ENCODE measurements at places on chromosomes 3 and 15. TPM values are rescaled to one million over a fixed set of nuclear protein-coding genes. Genes with fewer than 3 reads are reported as not detected.

DNA sequence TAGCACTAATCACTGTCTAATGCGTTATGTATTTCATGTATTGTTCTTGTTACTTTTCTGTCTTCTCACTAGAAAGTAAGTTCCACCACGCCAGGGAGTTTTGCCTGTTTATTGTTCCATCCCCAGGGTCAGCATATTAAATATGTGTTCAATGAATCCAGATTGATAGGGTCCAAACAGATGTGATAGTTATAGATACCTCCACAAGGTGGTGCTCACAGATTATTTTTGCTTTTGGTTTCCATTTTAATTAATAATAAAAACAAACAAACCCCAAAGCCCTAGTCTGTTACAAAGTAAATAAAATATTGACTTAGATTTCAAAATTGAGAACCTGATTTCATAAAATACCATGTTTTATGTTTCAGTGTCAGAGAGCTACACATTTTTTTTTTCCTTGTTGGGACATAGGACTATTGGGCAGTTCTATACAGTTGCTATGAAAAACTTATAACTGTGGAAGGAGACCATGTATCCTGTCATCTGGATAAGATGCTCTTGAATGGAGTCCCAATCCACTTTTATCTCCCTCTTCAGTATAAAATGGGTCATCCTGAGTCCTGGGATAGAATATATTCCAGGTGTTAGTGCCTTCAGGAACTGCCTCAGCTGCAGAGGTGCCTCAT is 12.4 kb downstream of the OTOL1 start:
- H3K27me3 ChIP-seq, result no peaks in the 10 kb centered on the region
- H3K4me1 ChIP-seq, result no peaks in the 10 kb centered on the region
- no peak overlapping the region for H3K4me3 ChIP-seq
- H3K27ac ChIP-seq, result no peak overlapping the region
- H3K36me3 ChIP-seq, result no peaks in the 10 kb centered on the region

DNA sequence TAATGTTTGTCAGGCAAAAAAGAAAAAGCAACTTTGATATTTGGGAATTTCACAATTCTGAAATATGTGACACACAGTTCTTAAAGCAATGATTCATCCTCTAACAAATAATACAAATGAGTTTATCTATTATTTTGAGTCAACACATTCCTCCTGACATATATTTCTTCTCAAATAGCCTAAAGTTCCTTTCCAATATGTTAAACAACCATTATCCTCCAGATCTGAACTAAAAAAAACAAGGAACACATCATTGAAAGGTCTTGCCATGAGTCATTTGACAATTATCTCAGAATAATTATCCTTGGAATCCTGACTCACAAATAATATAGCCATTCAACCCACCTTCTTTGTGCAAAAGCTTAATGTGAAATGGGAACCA is 208.7 kb upstream of the CDIN1 start:
- no peaks in the 10 kb centered on the region for H3K36me3 ChIP-seq
- H3K4me3 ChIP-seq, result no peak overlapping the region
- no peaks in the 10 kb centered on the region for H3K27me3 ChIP-seq
- no peaks in the 10 kb centered on the region for H3K4me1 ChIP-seq
- DNase-seq, result no peak

DNA sequence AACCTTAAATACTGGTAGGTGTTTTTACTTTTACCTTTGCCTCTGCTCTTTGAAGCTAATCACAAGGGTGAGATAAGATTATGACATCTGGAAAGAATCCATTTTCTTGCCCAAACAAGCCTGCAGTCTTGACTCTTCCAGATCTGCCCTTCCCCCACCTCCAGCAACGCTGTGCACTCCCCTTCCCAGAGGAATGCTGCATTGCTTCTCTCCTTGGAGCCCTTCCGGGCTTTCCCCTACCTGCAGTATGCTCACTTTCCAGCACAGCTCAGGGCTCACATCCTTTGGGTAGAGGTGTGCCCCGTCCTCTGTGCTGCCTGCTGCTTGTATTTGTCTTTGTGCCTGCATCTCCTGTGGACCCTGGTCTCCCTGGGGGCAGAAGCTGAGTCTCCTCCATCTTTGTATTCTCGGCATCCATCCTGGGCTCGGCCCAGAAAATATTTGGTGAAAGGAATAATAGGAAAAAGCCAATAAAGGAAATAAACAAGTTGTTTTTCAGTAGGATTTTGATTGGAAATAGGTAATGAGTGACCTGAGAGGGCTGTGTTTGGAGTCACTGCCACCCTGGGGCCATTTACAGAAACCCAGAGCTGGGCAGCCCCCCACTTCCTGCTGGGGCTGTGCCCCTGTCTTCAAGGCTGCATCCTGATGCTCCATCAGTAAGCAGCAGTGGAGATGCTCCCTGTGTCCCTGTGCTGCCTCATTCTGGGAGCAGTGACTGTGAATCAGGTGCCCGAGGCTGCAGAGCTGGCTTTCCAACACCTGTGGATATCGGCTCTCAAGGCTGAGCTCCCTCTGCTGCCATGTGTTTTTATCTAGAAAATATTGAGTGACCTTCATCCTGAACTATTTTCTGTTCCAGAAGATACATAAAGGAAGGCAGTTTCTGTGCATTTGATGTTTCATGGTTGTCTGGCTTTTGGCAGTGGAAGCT is 117.5 kb downstream of the EEFSEC start:
- no peaks in the 10 kb centered on the region for H3K36me3 ChIP-seq
- no peaks in the 10 kb centered on the region for H3K27me3 ChIP-seq
- DNase-seq, result no peak
- H3K27ac ChIP-seq, result no peak overlapping the region

DNA sequence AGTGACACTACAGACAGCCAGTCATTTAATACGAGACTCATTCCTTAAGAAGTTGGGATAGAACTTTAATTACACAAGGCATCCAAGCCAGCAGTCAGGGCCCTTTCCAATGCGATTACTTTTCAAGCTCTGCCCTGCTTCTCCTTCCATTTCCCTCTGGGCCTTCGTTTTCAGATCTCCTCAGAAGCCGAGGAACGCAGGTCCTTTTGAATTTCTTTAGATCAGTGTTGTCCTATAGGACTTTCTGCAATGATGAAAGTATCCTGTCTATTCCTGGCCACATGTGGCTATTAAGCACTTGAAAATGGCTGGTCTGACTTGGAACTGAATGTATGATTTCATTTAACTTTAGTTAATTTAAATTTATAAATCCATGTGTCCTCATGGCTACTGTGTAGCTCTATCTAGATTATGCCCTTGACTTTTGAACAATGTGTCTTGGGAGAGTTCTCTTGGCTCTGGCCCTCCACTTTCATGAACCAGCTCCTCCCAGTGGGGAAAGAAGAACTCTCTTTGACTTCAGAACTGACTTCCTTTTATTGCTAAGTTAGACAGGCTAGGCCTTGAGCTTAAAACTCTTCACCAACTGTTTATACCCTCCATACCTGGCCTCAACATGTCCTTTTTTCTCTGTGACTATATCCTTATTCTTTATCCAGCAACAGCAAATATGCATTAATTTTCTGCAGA is 22.6 kb downstream of the TGFBR2 start:
- H3K36me3 ChIP-seq, result peaks cover 37% of the 10 kb centered on the region
- H3K27ac ChIP-seq, result peak overlapping the region; percentile 73
- peaks cover 99% of the 10 kb centered on the region for H3K4me1 ChIP-seq
- no peaks in the 10 kb centered on the region for H3K27me3 ChIP-seq
- H3K4me3 ChIP-seq, result no peak overlapping the region

- no peak overlapping the region for H3K27ac ChIP-seq
- no peak overlapping the region for H3K4me3 ChIP-seq
- no peaks in the 10 kb centered on the region for H3K4me1 ChIP-seq
- H3K27me3 ChIP-seq, result no peaks in the 10 kb centered on the region
- H3K36me3 ChIP-seq, result no peaks in the 10 kb centered on the region
- DNase-seq, result no peak
Measured at GRCh38 chr15:49387471-49387870, 35.6 kb upstream of the FGF7 start.

DNA sequence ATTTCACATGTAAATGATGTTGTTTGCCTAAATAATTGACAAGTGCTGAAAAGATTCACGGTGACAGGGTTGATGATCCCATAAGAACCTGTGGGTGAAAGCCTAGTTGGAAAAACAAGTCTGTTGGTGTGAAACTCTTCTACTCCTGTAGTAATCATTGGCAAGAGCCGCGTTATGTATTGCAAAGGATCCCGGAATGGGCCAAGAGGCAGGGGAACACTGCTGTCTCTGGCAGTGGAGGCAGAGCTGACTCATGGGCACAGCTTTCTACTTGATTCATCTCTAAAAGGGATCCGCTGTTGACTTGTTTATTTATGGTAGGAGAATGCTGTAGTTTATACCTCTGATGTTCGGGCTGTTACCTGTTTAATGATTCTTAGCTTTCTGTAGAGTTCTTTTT is 63.1 kb downstream of the MAP6D1 start:
- no peak overlapping the region for H3K27ac ChIP-seq
- DNase-seq, result no peak
- H3K36me3 ChIP-seq, result peaks cover 37% of the 10 kb centered on the region
- H3K4me1 ChIP-seq, result peaks cover 9% of the 10 kb centered on the region

DNA sequence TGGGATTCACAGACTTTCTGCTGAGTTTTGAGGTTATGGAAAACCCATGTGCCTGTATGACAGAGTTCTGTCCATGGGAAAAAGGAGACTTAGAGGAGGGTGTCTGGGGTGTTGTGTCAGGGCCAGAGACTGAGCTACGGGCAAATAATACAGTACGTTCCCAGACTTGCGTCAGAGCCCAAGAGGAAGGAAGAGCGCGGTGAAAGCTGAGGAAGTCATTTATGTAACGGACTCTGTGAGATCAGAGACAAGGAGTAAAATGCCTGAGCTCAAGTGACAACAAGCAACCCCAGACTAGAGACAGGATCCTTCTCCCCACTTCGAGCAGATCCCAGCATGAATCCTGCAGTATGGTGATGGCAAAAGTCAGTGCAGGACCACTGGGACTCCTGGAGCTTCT is 368.6 kb upstream of the MCTP2 start:
- DNase-seq, result no peak
- H3K4me3 ChIP-seq, result peak overlapping the region; percentile 21
- no peak overlapping the region for H3K27ac ChIP-seq
- no peaks in the 10 kb centered on the region for H3K36me3 ChIP-seq

- H3K36me3 ChIP-seq, result peaks cover 50% of the 10 kb centered on the region
- no peak overlapping the region for H3K4me3 ChIP-seq
- peaks cover 8% of the 10 kb centered on the region for H3K4me1 ChIP-seq
- H3K27ac ChIP-seq, result peak overlapping the region; percentile 68
- DNase-seq, result no peak
- H3K27me3 ChIP-seq, result no peaks in the 10 kb centered on the region
Measured at GRCh38 chr15:84772031-84772430, 23.6 kb downstream of the ZNF592 start.

DNA sequence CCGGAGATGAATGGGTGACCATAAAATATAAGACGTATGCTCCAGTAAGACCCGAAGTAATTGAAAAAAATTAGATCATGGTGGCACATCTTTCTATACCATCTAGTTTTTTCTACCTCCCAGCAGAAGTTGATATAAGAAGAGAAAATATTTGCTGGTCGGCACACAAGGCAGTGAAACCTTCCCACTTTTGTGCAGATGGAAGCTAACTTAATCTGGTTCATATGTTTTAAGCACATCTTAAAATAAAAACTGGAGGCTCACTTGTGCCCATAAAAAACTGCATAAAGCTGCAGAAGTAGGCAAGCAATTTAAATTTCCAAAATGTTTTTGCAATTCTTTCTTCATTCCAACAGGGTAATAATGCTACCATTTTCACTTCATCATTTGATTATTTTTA is 449.2 kb downstream of the CNTN3 start:
- H3K36me3 ChIP-seq, result no peaks in the 10 kb centered on the region
- H3K27me3 ChIP-seq, result no peaks in the 10 kb centered on the region
- no peaks in the 10 kb centered on the region for H3K4me1 ChIP-seq

- peaks cover 7% of the 10 kb centered on the region for H3K36me3 ChIP-seq
- no peak overlapping the region for H3K27ac ChIP-seq
- no peak overlapping the region for H3K4me3 ChIP-seq
- peaks cover 16% of the 10 kb centered on the region for H3K4me1 ChIP-seq
- no peak for DNase-seq
- H3K27me3 ChIP-seq, result no peaks in the 10 kb centered on the region
Measured at GRCh38 chr3:11582191-11582968, 61.3 kb downstream of the VGLL4 start.

- peaks cover 32% of the 10 kb centered on the region for H3K36me3 ChIP-seq
- H3K4me1 ChIP-seq, result no peaks in the 10 kb centered on the region
- H3K4me3 ChIP-seq, result no peak overlapping the region
- no peak overlapping the region for H3K27ac ChIP-seq
Measured at GRCh38 chr3:25723802-25724201, 59.1 kb upstream of the TOP2B start.

DNA sequence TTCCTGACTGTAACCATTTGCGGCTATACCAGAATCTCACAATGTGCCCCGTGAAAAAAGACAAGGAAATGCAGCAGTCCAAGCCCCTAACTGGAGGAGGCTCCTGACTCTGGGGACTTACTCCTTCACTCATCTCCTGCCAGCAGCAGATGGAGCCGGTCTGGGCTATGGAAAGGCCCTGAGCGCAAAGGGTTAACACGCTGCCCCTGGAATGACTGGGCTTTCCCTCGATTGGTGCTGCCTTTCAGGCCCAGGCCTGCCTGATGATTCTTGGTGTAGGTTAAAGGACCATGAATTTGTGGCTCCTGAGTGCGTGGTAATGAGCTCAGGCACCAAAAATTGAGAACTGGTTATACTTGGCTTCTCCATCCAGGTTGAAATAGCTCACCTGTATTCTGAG is 42.3 kb upstream of the GALNT15 start:
- H3K27me3 ChIP-seq, result no peaks in the 10 kb centered on the region
- no peaks in the 10 kb centered on the region for H3K4me1 ChIP-seq
- H3K36me3 ChIP-seq, result no peaks in the 10 kb centered on the region
- no peak for DNase-seq
- H3K27ac ChIP-seq, result no peak overlapping the region

- H3K4me1 ChIP-seq, result peaks cover 14% of the 10 kb centered on the region
- H3K27ac ChIP-seq, result no peak overlapping the region
Measured at GRCh38 chr3:36557708-36558421, 177.6 kb downstream of the STAC start.

DNA sequence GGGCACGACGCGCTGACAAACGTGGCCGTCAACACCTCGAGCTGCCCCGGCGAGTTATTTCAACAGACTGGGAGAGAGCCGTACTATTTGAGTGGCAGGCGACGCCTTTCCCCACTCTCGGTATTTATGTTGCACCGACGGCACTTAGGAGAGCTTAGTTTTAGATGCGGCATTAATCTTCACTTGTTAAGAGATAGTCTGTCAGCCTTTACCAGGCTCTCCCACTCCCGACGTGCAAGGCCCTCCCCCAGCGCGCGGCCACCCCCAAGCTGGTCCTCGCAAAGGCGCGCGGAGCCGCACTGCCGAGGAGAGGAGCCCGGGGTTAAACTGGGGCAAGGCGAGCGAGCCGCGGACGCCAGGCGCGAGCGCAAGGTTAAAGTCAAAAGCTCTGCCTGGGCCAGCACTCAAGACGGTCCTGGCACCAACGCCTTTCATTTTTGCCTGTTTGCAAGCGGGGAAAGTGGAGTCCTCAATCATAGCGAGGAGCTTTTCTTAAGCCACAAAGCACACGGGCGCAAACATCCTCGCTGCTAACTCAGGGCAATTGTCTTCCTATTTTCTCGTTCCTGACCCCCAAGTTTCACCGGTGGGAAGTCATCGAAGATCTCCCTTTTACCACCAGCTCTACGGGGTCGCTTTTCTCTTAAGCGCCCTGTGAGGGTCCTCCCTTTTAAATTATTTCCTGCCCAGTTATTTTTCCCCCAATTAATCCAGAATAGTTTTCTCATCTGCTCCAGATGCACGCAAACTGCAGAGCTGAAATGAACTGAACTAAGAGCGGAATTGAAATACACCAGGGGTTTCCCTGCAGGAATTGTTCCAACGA is 86.6 kb downstream of the NR2F2 start:
- no peaks in the 10 kb centered on the region for H3K4me1 ChIP-seq
- no peaks in the 10 kb centered on the region for H3K36me3 ChIP-seq
- H3K27ac ChIP-seq, result no peak overlapping the region
- H3K27me3 ChIP-seq, result peaks cover 36% of the 10 kb centered on the region
- no peak for DNase-seq

The KLF15 gene
- total RNA-seq, result 0.83 TPM

The BFSP2 gene
- total RNA-seq, result 1.6 TPM

The TMOD2 gene
- total RNA-seq, result 30.3 TPM

The LMLN gene
- 6.7 TPM for total RNA-seq

The ACTRT3 gene
- total RNA-seq, result 0.37 TPM

The GOLGA8K gene
- total RNA-seq, result 0.49 TPM

The TNFAIP8L3 gene
- total RNA-seq, result not detected

Data from B cell (primary cell).